Mesendoderm (in vitro differentiated cells): ENCODE measurements at places on chromosomes 12 and 14.

DNA sequence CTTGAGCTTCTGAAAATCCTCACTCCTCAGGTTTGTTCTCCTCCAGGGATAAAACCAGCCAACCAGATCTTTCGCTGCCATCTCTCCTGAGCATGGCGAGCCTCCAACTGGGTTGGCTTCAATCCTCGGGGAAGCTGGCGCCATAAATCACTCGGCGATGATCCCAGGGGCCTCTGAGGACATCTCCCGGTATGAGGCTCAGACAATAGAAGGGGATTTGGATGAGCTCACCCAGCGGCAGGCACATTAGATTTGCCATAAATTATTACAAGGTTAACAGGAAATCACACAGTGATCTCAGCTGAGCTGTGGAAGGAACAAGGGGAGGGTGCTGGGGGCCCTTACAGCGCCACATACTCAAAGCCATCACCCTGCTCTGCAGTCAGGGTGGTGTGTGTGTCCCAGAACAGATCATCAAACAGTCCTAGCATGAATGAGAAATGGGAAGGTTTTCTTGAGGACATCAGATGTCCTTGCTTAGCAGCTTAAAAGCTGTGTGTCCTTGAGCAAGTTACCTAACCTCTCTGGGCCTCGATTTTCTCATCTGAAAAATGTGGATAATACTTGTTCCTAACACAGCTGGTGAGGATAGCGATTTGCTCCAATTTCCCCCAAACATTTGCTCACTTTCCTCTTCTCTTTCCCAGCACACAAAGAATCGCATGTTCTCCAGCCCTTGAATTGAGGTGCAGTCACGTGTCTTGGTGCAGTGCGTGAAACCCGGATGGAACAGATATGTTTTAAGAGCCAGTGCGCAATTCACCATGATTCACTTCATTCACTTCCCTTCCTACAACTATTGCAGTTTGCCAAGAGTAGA lies 142.8 kb downstream of the SCARB1 start:
- H3K4me3 ChIP-seq, result no peak overlapping the region
- no peaks in the 10 kb centered on the region for H3K27me3 ChIP-seq
- H3K27ac ChIP-seq, result no peak overlapping the region
- H3K4me1 ChIP-seq, result peaks cover under 1% of the 10 kb centered on the region
- H3K36me3 ChIP-seq, result no peaks in the 10 kb centered on the region
- DNase-seq, result no peak

- no peak overlapping the region for H3K4me3 ChIP-seq
- H3K27me3 ChIP-seq, result no peaks in the 10 kb centered on the region
- no peaks in the 10 kb centered on the region for H3K4me1 ChIP-seq
- no peaks in the 10 kb centered on the region for H3K36me3 ChIP-seq
- H3K27ac ChIP-seq, result no peak overlapping the region
Observed at GRCh38 chr14:62409169-62409568, 636.1 kb downstream of the KCNH5 start.

DNA sequence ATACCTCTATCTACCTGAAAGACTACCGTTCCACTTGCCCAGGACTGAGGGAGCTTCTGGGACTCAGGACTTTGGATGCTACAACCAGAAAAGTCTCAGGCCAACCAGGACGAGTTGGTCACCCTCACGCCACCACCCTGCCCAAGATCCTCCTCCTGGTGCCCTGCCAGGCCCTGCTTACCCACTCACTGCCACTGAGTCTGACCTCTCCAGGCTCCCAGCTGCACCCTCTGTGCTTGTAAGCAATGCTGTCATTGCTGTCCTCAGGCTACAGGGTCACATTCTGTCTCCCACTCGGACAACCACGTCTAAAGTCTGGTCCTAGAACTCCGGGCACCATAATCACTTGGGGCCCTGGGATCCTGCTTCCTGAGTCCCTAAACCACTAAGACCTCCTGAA lies 9.2 kb downstream of the TTC7B start:
- H3K27ac ChIP-seq, result no peak overlapping the region
- DNase-seq, result no peak
- no peaks in the 10 kb centered on the region for H3K36me3 ChIP-seq
- peaks cover 7% of the 10 kb centered on the region for H3K4me1 ChIP-seq
- H3K4me3 ChIP-seq, result no peak overlapping the region

DNA sequence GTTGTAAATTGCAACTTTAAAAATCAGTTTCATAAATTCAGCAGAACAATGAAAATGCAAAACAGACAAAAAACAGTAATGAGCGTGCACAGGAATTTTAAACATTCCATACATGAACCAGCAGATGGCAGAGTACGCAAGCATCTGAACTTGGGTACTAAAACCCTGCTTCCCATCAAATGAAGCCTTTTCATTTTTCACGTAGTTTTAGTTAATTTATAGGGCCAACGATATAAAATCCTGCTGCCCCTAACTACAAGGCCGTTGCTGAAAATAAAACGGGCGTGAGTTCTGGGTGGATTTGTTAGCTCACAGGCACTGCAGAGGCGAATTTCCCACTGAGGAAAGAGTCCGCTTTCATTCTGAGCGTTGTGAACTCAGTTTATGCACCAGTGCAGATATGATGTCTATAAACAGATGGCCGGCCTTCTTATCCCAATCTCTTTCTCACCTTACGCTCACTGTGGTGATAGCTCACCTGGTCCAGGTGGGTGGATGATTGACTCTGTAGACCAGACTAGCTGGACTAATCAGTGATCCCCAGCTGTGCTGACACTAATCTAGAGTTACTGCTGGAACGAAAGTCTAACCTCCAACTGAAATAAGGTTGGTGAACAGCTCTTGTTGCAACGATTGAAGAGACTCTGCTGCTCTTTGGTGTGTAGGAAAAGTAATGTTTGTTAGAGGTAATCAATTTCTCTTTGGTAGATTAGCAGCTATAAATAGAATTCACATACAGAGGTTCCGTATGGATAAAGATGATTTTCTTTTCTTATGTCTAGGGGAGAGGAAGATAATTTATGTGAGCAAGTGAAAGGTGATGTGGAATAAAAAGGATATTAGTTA lies 89.2 kb downstream of the PDZRN4 start:
- no peaks in the 10 kb centered on the region for H3K27me3 ChIP-seq
- no peak overlapping the region for H3K4me3 ChIP-seq
- H3K4me1 ChIP-seq, result no peaks in the 10 kb centered on the region
- H3K27ac ChIP-seq, result no peak overlapping the region
- peak; percentile 46 for DNase-seq
- no peaks in the 10 kb centered on the region for H3K36me3 ChIP-seq

GRCh38 chr14:22735096-22735495 lies 31.4 kb upstream of the OXA1L start:
- no peaks in the 10 kb centered on the region for H3K27me3 ChIP-seq
- no peak overlapping the region for H3K27ac ChIP-seq
- H3K4me3 ChIP-seq, result no peak overlapping the region
- no peaks in the 10 kb centered on the region for H3K36me3 ChIP-seq
- peaks cover 3% of the 10 kb centered on the region for H3K4me1 ChIP-seq

DNA sequence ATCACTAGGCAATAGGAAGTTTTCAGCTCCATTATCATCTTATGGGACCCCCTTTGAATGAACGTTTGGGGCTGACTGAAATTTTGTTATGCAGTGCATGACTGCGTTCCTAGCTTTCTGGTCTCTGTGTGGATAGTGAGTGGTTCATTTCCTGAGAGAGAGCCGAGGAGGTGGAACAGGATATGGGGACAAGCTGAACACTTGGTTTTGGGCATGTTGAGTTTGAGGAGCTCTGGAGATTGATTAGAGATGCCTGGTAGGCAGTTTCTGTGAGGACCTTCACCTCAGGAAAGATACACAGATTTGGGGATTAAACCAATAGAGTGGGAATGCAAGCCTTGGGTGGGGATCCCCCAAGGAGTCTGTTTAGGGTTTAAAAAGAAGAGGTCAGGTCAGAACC lies 27.7 kb downstream of the TEAD4 start:
- H3K27me3 ChIP-seq, result no peaks in the 10 kb centered on the region
- no peak for DNase-seq

DNA sequence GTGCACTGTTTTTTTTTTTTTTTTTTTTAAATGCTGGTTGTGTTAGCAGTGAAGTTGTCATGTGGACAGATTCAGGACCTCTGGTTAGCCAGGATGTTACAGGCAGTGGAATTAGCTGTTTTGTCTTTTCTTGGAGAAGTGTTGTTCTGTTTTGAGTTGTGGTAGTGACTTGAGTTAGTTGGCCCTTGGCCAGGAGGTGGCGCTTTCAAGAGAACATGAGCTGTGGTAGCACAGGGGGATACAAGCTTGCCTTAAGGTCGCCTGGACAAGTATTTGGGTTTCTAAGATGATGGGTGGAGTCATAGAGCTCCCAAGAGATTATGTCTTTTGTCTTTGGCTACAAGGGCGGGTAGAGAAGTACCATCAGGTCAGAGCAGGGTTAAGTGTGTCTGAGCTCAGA lies 33.3 kb upstream of the CCDC198 start:
- H3K4me3 ChIP-seq, result no peak overlapping the region
- peak; percentile 69 for DNase-seq
- no peaks in the 10 kb centered on the region for H3K27me3 ChIP-seq
- no peak overlapping the region for H3K27ac ChIP-seq

DNA sequence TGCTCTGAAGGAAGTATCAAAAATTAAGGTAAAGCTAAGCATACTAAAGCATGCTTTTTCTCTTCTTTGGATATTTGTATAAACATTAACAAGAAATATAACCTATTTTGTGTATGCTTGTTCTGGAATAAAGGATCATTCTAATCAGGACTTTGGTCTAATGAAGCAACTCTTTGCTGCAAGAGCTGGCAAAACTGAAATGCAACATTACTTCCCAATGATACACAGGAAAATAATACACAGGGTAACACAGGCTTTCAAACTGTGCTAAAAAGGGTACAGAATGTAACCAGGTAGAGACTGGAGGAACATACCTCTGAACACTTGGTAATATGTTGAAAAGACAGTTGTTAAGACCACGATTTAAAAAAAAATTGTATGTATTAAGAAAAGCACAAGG lies 222.5 kb upstream of the DIO2 start:
- no peaks in the 10 kb centered on the region for H3K4me1 ChIP-seq
- no peak overlapping the region for H3K27ac ChIP-seq
- no peaks in the 10 kb centered on the region for H3K36me3 ChIP-seq
- DNase-seq, result no peak
- no peak overlapping the region for H3K4me3 ChIP-seq

DNA sequence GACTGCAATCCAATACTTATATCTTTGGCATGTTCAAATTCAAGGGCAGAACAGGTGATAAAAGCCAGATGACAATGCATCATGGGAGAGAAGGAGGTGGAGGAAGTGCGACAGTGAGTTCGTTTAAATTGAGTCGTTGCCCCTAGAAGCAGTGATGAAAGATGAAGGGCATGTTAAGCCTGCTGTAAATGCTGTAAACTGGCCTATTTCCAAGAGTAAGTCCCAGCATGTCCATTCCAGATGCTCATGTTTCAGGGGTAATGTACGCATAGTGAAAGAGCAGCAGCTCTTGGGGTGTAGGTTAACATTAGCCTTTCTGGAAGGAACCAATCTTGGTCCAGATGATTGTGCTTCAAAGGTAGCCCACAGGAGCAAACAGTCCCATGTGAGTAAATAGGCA lies 97.1 kb downstream of the C2CD5 start:
- H3K4me1 ChIP-seq, result no peaks in the 10 kb centered on the region
- no peak overlapping the region for H3K4me3 ChIP-seq
- H3K27ac ChIP-seq, result no peak overlapping the region
- H3K27me3 ChIP-seq, result no peaks in the 10 kb centered on the region

- DNase-seq, result no peak
- no peak overlapping the region for H3K4me3 ChIP-seq
- H3K27ac ChIP-seq, result no peak overlapping the region
- no peaks in the 10 kb centered on the region for H3K4me1 ChIP-seq
- H3K36me3 ChIP-seq, result no peaks in the 10 kb centered on the region
Observed at GRCh38 chr14:99809859-99810558, 16.8 kb downstream of the EML1 start.

DNA sequence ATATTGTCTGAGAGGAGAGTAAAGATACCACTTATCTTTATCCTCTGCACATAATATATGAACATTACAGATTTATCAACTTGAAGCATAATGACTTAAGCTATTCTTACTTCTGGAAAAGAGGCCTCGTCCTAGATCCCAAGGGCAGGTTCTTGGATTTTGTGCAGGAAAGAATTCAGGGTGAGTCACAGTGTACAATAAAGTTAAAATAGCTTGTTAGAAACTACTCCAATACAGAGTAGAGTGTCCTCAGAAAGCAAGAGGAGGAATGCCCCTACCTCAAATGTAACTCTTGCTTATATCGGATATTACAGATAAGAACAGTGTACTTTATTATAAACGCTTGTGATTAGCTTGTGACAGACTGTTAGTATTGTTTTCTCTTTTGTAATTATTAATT lies 41.9 kb upstream of the ABCC9 start:
- no peaks in the 10 kb centered on the region for H3K27me3 ChIP-seq
- no peak for DNase-seq
- H3K27ac ChIP-seq, result no peak overlapping the region
- H3K36me3 ChIP-seq, result no peaks in the 10 kb centered on the region

DNA sequence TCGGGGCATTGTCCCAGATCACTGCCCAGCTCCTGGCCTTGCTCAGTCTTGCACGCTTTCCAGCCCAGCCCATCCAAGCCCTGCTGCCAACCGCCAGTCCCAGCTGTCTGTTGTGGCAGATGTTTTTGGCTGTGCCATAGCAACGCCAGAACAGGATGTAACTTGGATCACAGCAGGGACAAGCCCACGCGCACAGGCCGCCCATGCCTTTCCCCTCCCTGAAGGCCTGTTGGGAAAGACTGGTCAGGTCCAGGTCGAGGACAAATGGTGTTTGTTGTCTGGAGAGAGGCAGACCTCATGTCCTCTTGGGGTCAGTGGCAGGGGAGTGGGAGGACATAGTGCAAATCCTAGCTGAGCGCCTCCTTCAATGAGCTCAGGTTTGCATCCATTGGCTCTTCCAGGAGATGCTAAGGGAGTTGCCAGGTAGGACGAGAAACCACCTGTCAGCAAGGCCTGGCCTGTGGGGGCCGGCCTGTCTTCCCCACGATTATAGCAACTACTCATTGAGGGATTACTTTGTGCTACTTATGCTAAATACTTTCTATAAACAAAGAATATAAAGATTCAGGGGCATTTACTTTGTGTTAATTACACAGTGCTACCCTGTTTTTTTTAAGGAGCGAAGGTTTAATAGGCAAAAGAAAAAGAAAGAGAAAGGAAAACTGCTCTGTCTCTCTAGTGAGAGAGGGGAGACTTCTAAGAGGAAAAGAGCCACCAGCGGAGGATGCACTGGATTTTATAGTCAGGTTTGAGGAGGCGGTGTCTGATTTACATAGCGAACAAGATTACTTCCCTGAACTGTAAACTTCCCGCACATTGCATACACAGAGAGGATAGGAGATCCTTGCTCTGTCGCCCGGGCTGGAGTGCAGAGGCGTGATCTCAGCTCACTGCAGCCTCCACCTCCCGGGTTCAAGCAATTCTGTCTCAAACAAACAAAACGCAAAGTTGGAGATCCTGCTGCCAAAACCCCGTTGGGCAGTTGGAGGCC lies 42.8 kb upstream of the CORO1C start:
- DNase-seq, result peak; percentile 76
- no peak overlapping the region for H3K27ac ChIP-seq

DNA sequence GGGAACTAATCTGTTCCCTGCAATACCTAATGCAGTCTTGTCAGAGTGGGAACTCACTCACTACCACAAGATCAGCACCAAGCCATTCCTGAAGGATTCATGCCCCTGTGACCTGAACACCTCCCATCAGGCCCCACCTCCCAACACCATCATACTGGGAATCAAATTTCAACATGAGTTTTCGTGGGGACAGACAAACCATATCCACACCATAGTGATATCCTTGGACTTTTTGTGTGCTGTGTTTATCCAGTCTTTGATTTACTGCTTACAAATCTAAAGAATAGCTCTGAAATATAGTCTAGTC lies 243.5 kb downstream of the FBXL14 start:
- no peaks in the 10 kb centered on the region for H3K36me3 ChIP-seq
- no peaks in the 10 kb centered on the region for H3K4me1 ChIP-seq
- no peak for DNase-seq
- H3K4me3 ChIP-seq, result no peak overlapping the region
- H3K27me3 ChIP-seq, result no peaks in the 10 kb centered on the region
- no peak overlapping the region for H3K27ac ChIP-seq
